ENCODE measurements at places on chromosomes 12 and 14. TPM values are rescaled to one million over a fixed set of nuclear protein-coding genes. Genes with fewer than 3 reads are reported as not detected.

The SPX gene
- 11.2 TPM for total RNA-seq

The PDE3A gene
- 1.3 TPM for total RNA-seq

The GLIPR1L2 gene
- total RNA-seq: 0.10 TPM

The MYH6 gene
- not detected for total RNA-seq

The LRCOL1 gene
- total RNA-seq: not detected

The VAMP1 gene
- total RNA-seq: 13.9 TPM

Data from mononuclear cell (primary cell).